ENCODE measurements at places on chromosomes 6 and 20.

GRCh38 chr6:28446818-28447511 lies 3.7 kb upstream of the ZSCAN23 start:
- no peak for DNase-seq

DNA sequence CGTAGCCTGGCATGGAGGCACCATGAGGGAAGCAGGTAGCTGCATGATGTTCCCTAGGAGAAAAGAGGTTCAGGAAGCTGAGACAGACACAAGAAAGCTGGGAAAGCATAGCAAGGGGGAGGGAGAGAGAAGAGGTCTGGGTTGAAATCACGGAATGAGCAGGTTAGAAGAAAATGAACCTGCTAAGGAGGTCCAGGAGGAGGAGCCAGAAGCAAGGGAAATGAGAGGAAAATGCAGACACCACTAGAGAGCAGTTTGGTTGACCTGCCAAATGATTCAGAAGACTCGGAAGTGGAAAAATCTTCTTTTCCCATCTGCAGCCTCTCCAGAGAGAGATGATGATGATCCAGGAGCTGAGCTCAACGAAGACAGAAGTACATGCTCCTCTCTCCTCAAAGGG lies 70.9 kb downstream of the VIP start:
- DNase-seq: no peak

DNA sequence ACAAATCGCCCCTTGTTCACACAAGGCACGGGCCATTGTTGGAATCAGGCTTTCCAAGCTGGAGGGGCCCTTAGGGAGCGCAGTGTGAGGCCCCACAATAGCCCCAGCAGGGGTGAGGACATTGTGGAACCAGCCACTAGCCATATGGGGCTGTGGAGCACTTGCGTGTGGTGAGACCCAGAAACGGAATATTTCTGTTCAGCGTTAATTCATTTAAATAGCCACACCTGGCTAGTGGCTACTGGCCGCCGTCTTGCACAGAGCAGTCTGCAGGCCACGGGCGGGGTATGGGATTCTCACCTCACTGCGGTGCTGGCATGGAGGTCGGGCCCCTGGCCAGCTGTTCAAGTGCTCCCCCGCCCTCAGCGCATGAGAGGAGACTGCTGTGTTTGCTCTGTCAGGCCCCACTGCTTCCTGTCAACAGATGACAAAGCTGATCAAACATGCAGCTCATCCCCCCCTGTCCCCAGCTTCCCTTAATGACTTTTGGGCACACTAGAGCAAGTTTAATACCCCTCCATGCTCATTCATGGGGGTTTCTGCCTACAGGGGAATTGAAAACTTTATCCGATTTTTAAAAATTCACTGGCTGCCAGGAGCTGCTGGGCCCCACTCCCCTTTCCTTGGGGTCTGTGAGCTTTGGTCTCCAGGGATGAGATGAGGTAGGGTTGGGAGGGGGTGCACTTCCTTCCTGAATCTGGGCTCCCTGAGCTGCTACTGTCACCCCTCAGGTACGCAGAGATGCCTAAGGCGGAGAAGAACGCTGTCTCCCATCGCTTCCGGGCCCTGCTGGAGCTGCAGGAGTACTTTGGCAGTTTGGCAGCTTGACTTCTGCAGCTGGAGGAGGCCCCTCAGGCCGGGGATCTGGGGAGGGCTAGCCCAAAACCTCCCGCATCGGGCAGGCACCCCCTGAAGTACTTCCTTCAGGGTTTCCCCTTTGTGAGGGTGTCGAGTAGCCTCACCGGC lies 13.6 kb downstream of the ITPA start:
- DNase-seq: no peak

- DNase-seq: no peak
Measured at GRCh38 chr20:35561268-35561667, 19.4 kb downstream of the ERGIC3 start.

GRCh38 chr6:139249395-139249794 lies 42.4 kb downstream of the TXLNB start:
- DNase-seq: no peak

DNA sequence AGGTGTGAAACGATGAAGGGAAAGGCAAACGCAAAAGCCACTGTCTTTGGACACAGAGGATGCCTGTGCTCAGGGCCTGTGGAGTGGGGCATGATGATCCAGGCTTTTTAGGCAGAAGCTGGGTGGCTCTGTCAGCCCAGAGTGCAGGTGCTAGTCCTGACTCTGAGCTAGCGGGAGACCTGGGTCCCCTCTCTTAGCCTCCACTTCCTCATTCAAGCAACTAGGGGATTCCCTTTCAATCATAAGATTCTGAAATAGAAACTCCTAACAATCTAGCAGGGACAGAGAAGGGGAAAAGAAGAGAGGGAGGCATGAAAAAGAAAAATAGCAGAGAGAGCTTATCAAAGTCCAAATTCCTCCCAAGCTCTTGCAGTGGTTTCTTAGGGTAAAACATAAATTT lies 7.6 kb upstream of the HIVEP2 start:
- DNase-seq: no peak

DNA sequence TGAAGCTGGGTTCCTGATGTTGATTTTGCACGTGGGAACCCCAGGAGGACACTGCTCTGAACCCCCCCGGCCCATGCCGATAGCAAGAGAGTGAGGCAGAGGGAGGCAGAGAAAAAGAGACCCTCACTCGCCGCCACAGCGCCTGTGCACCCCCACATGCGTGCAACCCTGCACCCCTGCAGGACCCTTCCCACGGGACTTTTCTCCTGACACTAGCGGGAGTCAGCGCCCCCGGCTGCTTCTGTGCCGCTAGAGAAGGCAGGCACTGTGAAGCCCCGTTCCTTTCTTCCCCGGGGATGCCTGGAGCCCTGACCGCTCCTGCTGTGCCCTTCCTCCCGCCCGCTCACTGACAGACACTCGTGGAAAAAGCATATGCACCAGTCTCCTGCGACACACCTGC lies 67.4 kb downstream of the GMPR start:
- no peak for DNase-seq

- DNase-seq: no peak
Measured at GRCh38 chr6:43426928-43427405, 374 bp upstream of the ABCC10 start.

GRCh38 chr6:3538536-3538935 lies 81.7 kb upstream of the SLC22A23 start:
- no peak for DNase-seq

GRCh38 chr20:37480919-37481318 lies 40.1 kb upstream of the NNAT start:
- no peak for DNase-seq

DNA sequence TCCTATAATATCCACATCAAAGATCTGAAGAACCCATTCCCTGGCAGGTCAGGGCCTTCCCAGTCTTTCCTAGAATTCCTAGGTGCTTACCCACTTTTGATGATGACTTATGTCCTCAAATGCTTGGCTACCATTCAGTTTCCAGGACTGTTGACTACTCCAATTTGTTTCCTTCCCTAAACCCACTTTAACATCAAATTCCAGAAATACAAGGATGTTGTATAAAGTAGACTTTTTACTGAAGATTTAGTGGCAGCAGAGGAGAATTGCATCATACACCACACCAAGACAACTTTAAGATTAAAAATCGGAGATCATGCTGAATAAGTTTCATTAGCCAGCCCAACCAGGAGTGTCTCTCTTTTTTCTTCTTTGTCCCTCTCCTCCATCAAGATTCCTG lies 203.3 kb upstream of the LAMP5 start:
- no peak for DNase-seq

GRCh38 chr20:43662943-43663655 lies 3.8 kb upstream of the MYBL2 start:
- DNase-seq: no peak

DNA sequence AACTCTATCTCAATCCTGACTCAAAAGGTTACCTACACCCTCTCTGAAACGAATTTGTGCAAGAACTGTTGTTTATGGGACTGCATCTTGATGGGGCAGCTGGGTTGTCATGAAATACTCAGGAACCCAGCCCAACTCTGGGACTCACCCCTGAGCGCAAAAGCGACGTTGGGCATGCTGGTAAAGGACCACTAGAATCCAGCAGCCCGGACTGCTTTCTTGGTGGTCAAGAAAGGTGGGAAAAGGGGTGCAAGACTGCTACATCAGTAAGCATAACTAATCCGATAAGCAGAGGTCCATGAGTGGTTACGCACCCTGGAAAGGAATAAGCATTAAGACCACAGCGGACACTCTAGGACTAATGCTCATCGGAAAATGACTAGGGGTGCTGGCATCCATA lies 6.3 kb upstream of the PRR18 start:
- DNase-seq: no peak

GRCh38 chr6:103080497-103080896 lies 1687.0 kb downstream of the GRIK2 start:
- DNase-seq: no peak
